T-cell (primary cell): ENCODE measurements at places on chromosomes 1 and 21. TPM values are rescaled to one million over a fixed set of nuclear protein-coding genes. Genes with fewer than 3 reads are reported as not detected.
A peak's percentile ranks its signal among the peaks of the same experiment; 100 is the strongest.

DNA sequence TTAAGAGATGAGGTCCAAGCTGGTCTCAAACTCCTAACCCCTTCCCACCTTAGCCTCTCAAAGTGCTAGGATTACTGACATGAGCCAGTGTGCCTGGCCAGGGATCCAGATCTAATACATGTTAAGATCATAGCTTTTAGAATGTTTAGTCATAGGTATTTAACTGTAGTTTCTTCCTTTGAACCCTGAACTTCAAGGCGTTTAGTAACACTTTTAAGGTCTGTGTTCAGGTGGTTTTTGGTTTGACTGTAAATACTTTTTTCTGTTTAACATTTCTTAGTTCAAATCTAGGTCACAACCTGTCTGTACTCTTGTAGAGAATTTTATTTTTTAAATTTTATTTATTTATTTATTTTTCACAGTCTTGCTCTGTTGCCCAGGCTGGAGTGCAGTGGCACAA, 28.1 kb downstream of the RAP1A start:
- no peak overlapping the region for H3K4me3 ChIP-seq
- H3K27ac ChIP-seq, result peak overlapping the region; percentile 48
- no peak for DNase-seq
- H3K36me3 ChIP-seq, result no peaks in the 10 kb centered on the region
- no peaks in the 10 kb centered on the region for H3K27me3 ChIP-seq
- peaks cover 46% of the 10 kb centered on the region for H3K4me1 ChIP-seq

- H3K27ac ChIP-seq, result no peak overlapping the region
- DNase-seq, result no peak
- no peaks in the 10 kb centered on the region for H3K4me1 ChIP-seq
- peaks cover 2% of the 10 kb centered on the region for H3K27me3 ChIP-seq
- no peak overlapping the region for H3K4me3 ChIP-seq
- no peaks in the 10 kb centered on the region for H3K36me3 ChIP-seq
Measured at GRCh38 chr21:21001591-21002100, 3.4 kb downstream of the NCAM2 start.

DNA sequence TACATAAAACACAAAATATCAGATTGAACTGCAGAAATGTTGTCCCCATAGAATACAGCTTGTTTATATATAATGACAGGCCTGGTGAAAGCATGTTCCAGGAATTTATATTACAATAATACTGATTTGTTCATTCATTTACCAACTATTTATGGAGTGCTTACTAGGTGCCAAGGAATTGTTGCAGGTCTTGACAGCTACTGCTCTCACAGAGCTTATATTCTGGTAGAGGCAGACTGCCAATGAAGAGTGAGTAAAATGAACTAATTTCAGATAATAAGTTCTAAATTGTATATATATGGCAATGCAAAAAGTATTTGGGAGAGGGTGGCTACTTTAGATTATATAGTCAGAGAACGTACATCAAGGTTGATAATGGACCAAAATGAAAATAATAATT, 152.0 kb downstream of the COQ8A start:
- H3K27ac ChIP-seq, result no peak overlapping the region
- no peaks in the 10 kb centered on the region for H3K27me3 ChIP-seq
- no peaks in the 10 kb centered on the region for H3K36me3 ChIP-seq
- no peaks in the 10 kb centered on the region for H3K4me1 ChIP-seq
- DNase-seq, result no peak

Gene KCNJ15
- 0.44 TPM for total RNA-seq

Gene TMEM269
- total RNA-seq, result 1.2 TPM

Gene LRRC8B
- total RNA-seq, result 15.2 TPM
